ENCODE measurements at places on chromosomes 1 and 21.

GRCh38 chr1:111990878-111991718 is 1.6 kb upstream of the KCND3 start:
- DNase-seq = no peak

DNA sequence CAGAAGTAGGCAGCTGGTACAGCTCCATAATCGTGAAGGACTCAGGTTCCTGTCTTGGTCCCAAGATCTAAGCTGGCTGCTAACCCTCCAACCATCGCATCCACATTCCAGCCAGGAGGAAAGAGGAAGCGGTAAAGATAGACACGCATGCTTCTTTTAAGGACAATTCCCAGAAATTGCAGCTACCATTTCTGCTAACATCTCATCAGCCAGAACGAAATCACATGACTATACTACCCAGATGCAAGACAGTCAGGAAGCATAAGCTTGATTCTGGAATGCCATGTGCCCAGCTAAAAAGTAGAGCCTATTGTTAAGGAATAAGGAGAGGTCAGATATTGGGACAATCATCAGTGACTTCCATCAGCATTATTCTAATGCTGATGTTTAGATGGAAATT is 110.4 kb downstream of the EPHB2 start:
- DNase-seq = no peak

DNA sequence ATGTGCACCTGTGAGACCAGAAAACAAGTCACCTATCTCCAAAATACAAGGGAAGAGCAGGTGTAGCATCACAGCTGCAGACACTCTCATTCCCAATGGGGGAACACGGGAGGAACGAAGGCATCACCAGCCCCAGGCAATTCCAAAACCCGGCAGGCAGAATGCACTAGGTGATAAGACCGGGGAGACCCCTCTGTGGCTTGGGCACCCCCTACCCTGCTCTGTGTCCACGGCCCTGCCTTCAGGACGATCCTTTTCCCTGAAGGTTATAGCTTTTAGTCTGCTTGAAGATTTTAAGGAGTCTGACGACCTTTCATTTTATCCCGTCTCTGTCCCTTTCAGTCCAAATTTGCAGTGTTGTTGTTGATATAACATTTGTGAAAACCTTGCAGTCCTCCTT is 19.2 kb downstream of the TRPM2 start:
- DNase-seq = no peak

DNA sequence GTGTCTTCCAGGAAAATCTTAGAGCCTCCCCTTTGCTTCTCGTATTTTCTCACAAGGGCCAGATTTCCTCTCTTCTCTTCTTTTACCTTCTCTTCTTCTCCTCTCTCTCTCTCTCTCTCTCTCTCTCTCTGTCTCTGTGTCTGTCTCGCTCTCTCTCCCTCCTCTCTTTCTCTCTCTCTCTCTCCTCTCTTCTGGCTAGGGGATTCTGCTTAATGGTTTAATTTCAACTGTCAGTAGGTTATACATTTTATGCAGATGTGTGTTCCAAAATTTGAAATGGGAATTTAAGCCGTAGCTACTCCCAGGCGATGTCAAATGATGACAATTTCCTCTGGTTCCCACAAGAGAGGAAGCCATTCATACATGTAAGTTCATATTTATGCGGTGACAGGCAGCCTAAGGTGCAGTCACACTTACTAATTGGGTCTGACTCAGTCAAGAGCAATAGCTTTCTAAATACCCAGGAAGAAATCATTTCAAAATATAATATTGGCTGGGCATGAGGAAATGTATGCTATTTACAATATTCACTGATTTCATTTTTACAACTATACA is 1.4 kb downstream of the DSCAM start:
- no peak for DNase-seq

- DNase-seq = no peak
These were observed 102.0 kb upstream of the MAP1LC3C start for GRCh38 chr1:242100921-242101320.

DNA sequence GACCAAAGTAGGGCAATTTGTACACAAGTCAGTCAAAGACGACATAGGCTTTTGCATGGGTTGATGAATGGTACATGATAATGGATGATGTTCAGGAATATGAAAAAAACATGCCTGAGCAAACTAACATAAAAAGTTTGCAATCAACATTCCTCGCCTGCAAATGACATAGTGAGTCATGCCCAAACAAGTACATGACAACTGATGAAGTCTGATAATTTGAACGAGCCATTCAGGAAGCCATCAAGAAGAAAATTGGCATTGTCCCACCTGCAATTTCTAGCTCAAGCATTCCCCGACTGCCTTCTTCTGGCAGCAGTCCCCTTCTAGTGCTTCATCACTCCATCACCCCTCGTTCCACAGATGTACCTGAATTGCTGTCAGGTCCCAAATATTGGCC is 118.4 kb upstream of the NR5A2 start:
- no peak for DNase-seq

- no peak for DNase-seq
These were observed 6.2 kb downstream of the NECTIN4 start for GRCh38 chr1:161082996-161083747.

GRCh38 chr1:183372586-183373230 is 45.5 kb downstream of the NMNAT2 start:
- DNase-seq = no peak

GRCh38 chr1:28807986-28808385 is 4.0 kb upstream of the OPRD1 start:
- DNase-seq = no peak

DNA sequence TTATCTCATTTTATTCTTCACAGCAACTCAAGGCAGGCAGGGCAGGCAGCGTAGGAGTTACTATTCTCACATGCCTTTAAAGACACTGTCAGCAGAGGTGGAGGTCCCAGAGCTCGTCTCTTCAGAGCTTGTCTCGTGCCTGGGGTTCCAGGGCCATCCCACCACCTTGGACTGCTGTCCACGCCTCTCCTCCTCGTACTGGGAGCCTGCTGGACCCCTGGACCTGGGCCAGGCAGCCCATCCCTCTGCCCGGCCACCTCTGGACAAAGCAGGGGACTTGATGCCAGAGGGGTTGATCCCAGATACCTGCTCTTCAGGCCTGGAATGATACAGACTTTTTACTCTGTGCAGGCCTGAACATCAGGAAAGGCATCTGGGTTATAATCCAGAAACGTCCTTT is 546.8 kb downstream of the KIF26B start:
- no peak for DNase-seq

DNA sequence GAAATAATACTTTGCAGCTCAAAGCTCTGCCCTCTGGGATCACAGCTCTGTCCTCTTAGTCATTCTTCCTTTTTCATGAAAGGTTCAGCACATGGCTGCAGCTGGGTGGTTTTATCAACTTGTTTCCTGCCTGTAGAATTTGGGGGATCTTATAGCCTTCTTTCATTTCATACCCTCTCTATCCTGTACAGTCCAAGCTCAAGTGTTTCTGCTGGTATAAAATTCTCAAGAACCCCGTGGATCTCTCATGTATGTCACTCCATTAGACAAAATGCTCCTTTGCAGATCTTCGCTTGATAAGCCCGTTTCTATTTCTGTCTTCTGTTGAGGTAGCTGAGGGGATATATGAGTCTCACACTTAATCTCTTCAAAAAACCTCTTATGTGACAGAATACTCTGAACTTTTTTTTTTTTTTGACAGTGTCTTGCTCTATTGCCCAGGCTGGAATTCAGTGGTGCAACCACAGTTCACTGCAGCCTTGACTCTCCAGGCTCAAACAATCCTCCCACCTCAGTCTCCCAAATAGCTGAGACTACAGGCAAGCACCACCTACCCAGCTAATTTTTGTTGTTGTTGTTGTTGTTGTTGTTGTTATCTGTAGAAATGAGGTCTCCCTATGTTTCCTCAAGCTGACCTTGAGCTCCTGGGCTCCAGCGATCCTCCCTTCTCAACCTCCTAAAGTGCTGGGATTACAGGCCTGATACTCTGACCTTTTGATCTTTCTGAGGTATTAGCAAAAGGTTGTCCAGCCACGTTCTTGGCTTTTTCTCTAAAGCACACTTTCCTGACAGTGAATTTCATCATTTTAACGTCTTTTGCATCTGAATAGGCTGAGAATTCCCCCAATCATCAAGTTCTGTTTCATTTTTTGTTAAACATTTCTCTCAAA is 24.6 kb upstream of the COL9A2 start:
- no peak for DNase-seq

GRCh38 chr1:30085811-30086770 is 637.3 kb downstream of the MATN1 start:
- no peak for DNase-seq

- no peak for DNase-seq
These were observed 302.1 kb upstream of the SGIP1 start for GRCh38 chr1:66231681-66232463.

GRCh38 chr21:42579456-42580075 is 65.9 kb downstream of the SLC37A1 start:
- DNase-seq = no peak

DNA sequence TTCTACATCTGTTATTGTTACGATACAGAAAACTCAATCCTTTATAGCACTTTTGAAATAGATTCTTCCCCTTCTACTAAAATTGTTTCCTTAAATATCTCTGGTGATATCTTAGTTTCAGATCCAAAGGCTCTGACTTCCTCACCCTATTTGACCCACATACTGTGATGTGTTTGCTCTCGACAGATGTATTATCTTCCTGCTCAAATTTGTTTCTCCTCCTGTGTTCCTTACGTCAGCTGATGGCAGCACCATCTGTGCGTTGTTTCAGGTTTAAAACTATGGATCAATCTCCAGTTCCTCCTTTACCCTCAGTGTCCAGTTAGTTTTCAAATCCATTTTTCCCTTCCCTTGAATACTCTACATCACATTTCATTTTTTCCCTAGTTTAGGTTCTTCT is 274.4 kb downstream of the RYR2 start:
- no peak for DNase-seq

GRCh38 chr1:235617808-235618207 is 31.8 kb downstream of the GNG4 start:
- no peak for DNase-seq

- no peak for DNase-seq
These were observed 39.4 kb downstream of the PIK3C2B start for GRCh38 chr1:204455063-204455830.

- no peak for DNase-seq
These were observed 24.0 kb downstream of the NPHP4 start for GRCh38 chr1:5968161-5968736.

- no peak for DNase-seq
These were observed 11.4 kb downstream of the KRTAP10-1 start for GRCh38 chr21:44528634-44528995.

DNA sequence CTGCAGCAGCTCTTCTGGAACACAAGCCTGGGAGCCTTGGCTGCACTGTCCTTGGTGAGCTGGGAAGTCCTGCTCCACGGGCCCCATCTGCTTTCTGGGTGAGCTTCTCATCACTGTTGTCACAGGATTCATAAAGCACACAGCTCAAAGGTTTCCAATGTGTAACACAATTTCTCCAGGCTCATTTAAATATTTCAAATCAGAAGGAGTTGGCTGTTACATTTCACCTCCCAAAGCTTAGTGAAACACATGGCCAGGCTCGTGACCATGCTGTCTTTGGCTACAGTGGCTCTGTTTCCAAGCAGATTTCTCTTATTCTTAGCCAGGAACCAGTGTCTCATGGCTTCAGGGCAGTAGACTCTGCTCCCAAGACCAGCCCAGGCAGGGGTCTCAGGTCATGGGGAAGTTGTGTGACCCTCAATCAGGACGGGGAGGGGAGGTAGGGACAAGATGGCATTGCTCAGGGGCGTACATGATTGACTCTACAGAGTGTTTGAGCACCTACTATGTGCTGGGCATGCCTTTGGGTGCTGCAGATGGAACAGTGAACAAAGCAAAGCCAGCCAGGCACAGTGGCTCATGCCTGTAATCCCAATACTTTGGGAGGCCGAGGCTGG is 353.0 kb downstream of the NPHP4 start:
- no peak for DNase-seq

DNA sequence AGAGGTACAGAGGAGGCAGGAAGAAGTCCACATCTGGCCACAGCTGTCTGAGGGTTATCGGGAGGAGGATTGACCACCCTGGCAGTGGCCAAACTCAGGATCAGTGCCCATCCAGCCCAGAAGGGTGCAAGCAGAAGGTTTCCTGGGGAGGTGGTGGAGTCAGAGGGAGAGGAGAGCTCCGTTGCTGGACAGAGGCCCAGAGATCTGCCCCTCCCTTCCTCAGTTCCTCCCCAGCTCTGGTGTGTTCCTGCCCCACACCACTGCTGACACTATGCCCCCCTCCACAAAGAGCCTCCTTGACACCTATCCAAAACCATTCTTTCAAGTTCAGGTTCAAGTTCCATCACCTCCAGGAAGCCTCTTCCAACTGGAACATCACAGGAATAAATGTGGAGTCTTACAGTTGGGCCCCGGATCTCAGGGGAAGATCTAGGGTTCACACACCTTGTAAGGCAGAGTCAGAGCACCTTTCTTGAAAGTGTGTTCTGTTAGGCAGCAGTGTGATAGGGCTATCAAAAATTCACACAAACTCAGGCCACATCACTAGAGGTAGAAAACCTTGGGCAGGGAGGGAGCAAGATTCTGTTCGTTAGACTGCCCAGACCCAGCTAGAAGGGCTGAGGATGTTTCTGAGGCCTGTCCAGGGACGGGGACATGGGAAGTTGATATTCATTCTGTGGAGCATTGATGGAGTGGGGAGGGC is 7.4 kb downstream of the LDLRAD1 start:
- no peak for DNase-seq

DNA sequence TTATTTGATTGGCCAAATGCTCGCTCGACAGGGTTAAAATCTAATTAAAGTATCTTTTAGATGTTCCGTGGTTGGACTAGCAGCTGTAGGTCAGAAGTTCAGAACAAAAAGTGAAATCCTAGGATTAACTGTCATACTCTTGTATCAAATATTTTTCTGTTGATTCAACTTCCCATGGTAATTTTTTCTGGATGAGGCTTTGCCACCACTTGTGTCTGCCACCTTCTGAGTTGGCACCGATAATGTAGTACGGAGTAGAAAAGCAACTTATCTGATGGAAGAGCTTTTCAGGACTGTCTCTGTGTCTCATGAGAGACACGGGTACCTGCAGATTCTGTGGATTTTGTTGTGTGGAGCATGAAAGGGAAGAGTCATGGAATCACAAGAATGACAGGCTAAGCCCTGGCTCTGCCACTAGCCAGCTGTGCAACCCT is 44.6 kb upstream of the CNN3 start:
- DNase-seq = no peak

DNA sequence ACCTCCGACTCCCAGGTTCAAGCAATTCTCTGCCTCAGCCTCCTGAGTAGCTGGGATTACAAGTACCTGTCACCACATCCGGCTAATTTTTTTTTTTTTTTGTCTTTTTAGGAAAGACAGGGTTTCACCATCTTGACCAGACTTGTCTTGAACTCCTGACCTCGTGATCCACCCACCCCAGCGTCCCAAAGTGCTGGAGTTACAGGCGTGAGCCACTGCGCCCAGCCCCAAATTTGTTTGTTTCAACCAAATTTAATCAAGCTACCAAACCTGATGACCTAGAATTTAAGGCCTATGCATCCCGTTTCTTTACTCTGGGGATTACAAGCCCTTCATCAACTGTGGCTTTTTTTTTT is 58.3 kb upstream of the TBX15 start:
- no peak for DNase-seq

GRCh38 chr1:201686714-201687455 is 142.1 kb upstream of the IPO9 start:
- no peak for DNase-seq

Measured in stimulated activated CD8-positive, alpha-beta memory T cell treated with anti-CD3 and anti-CD28 coated beads, Interleukin-7, amount 100 ng/mL, for 1 hour (primary cell).